ENCODE measurements at places on chromosomes 5 and 9.

DNA sequence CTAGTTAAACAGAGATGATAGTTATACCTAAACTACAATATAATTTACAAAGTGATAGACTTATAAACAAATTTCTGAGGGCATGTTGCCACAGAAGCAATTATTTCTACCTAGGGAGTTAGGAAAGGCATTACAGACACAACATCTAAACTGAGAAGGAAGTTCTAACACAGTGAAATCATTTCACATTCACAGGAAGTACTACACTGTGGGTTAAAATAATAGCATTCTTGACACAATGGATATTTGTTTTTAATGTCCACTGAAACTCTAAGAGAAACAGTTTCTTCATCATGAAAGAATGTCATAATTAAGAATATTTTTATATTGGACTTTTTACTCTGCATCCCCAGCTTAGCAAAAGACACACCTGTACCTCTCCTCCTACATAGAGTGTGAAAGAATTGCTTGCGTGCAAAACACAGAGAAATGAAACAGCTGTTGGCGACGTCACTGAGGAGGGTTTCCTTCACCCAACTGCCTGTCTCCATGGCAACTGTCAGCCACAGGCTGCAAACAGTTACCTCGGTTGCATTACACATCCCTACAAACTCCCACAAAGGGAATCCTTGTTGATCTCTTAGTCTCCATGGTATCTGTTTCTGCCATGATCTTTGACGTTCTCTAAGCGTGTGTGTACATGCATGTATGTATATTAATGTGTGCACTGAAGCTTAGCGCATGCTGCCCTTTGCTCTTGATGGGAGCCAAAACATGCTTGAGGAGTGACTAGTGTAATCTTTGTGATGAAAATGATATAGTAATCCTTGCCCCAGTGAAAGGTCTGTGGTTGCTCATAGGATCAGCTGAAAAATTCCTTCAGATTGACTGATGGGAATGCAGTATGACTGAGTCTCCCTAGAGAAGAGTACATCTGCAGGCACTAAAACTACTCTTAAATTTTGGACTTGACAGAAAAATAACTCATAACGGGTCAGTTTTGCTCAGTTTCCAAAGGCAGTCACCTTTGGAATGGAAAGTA lies 168.5 kb downstream of the ACTL7B start:
- DNase-seq: no peak

- no peak for DNase-seq
These were observed 128.5 kb upstream of the VLDLR start for GRCh38 chr9:2493109-2493508.

DNA sequence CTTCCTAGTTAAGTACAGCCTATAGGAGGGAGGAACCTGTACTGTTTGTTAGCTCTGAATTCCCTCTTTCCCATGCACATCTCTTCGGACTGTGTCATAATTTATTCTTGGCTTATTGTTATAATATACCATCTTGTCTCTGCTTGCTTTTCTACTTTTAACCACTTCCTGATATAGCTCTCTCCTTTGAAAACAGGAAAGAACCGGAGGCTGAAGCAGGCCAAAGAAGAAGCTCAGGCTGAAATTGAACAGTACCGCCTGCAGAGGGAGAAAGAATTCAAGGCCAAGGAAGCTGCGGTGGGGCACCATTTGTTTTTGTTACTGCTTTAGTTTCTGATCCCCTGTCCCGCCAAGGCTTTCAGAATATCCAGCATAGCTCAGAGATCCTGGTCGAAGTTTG lies 4.8 kb downstream of the ATP6V1G1 start:
- DNase-seq: peak; percentile 26

DNA sequence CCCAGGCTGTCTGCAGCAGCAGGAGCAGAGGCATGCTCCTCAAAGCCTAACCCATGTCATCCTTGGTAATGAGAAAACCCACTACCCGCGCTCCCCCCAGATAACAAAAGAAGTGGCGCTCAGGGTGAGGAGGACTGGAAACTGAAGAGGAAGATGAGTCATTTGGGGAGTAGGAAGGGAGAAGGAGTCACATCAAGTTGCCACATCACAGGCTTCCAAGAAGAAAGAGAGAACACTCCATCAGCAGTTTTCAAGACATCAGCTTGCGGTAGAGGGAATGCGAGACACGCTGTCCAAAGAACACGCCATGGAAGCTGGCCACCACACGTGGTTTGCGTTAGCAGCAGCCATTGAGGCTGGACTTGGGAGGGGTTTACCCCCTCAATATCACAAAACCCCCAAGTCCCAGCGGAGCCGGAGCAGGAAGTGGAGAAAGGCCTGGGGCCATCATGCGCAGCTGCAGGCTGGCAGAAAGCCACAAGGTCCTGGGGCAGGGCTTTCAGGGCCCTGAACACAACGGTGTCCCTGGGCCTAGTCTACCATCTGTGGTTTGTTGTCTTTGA lies 41.5 kb downstream of the SH3PXD2B start:
- no peak for DNase-seq

DNA sequence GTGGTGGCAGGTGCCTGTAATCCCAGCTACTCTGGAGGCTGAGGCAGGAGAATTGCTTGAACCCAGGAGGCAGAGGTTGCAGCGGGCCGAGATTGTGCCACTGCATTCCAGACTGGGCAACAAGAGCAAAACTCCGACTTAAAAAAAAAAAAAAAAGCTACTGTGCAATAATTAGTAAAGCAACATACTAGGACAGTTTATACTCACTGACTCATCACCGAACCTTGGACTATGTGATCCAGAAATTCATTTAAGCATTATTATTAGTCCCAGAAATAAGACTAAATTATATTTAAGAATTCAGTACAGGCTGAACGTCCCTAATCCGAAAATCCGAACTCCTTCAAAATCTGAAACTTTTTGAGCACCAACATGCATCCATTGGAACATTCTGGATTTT lies 37.8 kb downstream of the GOLPH3 start:
- DNase-seq: no peak

DNA sequence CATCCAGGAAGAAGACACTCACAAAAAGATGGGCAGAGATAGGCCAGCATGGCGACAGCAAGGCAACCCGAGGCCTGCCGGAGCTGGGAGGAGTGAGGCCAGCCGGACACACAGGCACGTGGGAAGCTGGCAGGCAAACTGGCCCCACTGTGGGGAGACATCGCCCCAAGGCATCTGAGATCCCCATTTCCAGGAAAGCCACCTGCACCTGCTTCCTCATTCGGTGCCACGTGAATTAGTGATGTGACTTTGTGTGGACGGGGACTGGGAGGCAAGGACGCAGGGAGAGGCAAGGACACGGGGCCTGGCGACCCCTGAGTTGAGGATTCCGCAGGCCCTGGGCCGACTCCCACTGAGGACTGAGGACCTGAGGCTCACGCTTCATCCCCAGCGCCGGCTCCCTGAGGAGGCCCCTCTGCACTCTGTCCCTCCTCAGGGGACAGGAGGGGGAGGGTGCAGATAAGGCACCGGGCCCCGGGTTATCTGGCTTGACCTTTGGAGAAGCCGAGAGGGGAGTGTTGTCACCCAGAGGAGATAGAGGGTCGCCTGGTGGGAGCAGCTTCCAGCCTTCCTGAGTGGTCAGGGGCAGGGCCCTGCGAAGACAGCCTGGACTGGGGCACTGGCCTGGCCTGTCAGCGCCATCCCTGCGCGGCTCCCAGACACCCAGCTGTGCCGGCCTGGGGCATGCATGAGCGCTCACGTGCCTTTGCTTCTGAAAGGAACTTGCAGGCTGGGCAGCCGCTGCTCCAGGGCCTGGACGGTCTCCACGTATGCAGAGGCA lies 39.7 kb downstream of the NDUFS6 start:
- DNase-seq: no peak

- no peak for DNase-seq
These were observed 459.2 kb upstream of the RGMB start for GRCh38 chr5:98314292-98314691.

DNA sequence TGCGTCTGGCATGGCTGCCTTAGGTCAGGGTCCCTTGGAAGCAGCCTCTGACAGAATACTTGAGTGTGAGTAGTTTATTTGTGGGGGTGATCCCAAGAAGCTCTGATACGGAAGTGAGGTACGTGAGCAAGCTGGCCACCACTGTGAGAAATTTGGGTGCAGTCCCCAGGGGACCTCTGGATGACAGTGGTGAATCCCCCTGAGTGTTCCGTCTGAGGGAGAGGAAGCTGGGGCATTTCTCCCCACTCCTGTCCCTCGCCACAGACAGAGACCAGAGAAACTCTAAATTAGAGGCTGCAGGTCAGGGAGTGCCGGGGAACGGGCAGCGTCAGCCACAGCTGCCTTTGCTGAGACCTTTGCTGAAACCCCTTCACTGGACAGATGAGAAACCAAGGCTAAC lies 155.9 kb upstream of the COL5A1 start:
- no peak for DNase-seq

DNA sequence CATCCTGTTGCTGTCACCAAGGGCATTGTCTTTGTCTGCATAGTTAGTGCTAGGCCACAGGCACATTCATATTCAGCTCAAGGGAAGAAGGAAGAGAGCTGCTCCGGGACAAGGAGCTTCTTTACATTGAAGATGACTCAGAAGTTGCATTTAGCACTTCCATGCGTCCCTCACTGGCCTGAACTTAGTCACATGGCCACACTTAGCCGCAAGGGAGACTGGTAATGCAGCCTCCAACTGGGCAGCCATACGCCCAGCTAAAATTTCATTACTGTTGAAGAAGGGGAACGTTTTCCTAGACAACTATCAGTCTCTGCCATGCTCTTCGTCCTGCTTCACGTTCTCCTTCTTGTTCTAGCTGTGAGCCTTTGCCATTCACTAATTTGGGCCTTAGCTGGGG lies 20.0 kb downstream of the ACTL7B start:
- DNase-seq: no peak

DNA sequence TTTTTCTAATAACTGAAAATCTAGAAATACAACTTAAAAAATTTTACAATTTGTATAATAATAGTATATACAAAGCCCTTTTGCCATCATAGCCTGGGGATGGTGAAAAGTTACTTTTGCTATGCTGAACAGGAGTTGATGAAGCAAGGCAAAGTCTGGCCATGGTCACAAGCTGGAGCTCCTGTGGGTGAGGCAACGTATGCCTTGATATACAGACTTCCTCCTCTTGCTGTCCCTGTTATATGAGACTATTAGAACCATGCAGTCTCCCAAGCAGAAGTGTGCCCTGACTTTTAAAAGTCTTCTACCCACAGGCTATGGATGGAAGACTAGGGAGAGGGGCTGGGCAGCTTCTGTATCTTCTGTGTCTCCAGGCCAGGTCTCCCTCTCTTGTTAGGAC lies 15.7 kb downstream of the FAM151B start:
- DNase-seq: no peak

- DNase-seq: no peak
These were observed 20.7 kb upstream of the C5orf47 start for GRCh38 chr5:173968154-173968797.

GRCh38 chr5:14267991-14268708 lies 125.0 kb downstream of the TRIO start:
- no peak for DNase-seq

DNA sequence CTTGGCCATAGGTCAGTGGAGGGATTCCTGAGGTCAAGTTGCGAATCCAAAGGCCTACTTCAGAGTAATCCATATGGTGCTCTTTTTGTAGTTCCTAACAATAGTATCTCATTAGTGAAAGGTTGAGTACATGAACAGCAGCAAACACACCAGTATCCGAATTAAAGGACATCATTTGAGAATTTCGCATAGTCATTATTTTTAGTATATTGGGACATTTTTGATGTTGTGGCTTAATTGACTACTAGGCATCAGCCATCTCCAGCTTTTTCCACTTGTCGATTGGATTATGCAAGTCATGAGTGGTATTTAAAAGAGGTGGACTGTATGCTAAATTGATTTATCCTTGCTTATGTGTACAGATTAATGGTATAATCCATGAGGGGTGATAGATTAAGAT lies 23.7 kb downstream of the MAP3K1 start:
- no peak for DNase-seq

- DNase-seq: no peak
These were observed 265.5 kb upstream of the ADAMTSL1 start for GRCh38 chr9:18208166-18209059.

DNA sequence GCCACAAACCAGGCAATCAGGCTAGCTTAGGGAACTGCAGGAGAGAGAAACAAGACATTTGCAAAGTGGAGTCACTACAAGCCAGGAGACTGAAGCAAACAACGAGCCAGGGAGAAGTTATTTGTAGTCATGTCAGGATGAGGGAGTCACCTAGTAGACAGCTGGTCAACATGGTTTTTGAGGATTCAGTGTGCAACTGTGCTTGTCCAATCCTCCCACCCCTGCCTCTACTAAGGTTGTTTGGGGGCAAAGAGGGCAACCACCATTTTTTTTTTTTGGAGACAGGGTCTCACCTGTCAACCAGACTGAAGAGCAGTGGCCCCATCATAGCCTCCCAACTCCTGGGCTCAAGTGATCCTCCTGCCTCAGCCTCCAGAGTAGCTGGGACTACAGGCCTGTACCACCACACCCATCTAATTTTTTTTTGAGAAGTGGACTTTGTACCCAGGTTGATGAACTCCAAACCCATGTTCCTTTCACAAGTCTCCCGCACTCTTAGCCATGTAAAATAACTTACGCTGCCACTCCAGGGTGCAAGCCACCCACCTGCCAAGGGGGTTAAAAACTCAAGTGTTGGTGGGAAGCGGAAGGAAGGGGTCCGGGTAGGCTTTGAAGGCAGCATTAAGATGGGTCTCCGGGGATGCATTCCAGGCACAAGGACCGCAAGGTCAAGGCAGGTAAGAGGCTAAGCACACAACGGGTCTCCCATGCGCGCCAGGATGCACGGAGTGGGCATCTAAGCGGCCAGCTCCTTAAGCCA lies 995 bp downstream of the RPL35 start:
- DNase-seq: no peak

GRCh38 chr5:158080112-158080511 lies 221.2 kb upstream of the CLINT1 start:
- DNase-seq: no peak

DNA sequence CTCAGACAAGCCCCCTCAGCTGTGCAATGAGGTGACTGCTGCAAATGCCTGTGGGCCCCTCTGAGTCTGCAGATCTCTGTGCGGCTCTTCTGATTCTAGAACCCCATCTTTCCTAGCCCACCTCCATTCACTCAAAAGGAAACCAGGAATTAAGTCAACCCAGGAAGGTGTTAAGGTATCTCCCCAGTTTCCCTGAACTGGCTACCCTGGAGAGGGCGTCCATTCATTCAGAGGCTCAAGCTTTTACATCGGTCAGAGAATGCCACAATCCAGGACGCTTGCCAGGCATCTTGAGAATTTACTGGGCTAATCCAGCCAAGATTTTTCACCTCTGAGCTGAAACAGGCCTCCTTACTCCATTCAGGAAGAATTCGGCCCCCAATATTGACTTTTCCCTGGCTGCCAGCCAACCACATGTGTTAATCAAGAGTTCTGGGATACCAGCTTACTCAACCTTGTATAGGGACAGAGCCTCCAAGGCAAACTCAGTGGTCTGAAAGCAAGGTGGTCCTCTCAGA lies 889 bp upstream of the ADAMTS12 start:
- DNase-seq: no peak

DNA sequence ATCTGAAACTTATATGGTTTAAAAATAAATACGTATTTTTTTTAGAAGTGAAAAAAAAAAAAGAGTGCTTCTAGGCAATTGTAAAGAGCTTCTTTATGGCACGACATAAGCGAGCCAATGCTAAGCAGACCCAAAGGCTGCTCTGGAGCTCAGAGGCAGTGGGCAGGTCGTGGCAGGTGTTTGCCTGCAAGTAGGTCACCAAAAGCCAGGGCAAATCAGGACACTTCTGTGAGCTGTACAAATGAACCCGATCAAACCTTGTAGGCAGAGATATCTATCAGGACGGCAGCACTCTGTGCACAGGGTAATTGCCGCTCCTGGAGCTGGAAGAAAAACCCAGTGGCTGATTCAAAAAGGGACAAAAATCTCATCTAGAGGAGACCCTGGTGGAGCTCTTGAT lies 75.9 kb downstream of the IRX2 start:
- no peak for DNase-seq
